Stimulated activated CD4-positive, alpha-beta T cell treated with anti-CD3 and anti-CD28 coated beads, Interleukin-4, amount 100 ng/mL, for 1 hour (primary cell): ENCODE measurements at places on chromosomes 5 and 9.

GRCh38 chr5:170745481-170746071 is 37.9 kb upstream of the GABRP start:
- no peak for DNase-seq

DNA sequence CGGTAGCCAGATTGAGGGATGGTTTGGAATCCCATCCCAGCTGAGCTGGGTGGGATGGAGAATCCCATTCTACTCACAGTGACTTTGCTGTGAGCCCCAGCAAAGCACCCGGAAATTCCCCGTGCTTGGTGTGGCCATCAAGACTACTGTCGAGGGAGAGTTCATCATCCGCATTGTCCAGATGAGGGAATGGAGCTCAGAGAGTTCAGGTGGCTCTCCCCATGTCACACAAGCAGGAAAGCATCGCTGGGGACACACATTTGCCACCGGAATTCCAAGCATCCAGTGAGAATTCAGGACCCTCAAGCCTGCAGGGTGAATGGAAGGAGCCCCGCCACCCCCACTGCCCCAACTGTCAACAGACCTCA is 54.4 kb downstream of the HRH2 start:
- no peak for DNase-seq

- no peak for DNase-seq
Measured at GRCh38 chr9:105299190-105299854, 54.9 kb downstream of the SLC44A1 start.

GRCh38 chr5:121024416-121025311 is 560.6 kb downstream of the PRR16 start:
- DNase-seq, result no peak

- DNase-seq, result no peak
Measured at GRCh38 chr9:124478354-124478753, 28.1 kb downstream of the ADGRD2 start.
